Upper lobe of left lung (tissue), 6 donors: ENCODE measurements at places on chromosomes 3 and 15. TPM values are rescaled to one million over a fixed set of nuclear protein-coding genes. Genes with fewer than 3 reads are reported as not detected.

The KCNAB1 gene
- 0.79 TPM for total RNA-seq

The PLS1 gene
- total RNA-seq, result 52.3 TPM

The UMPS gene
- 24.6 TPM for total RNA-seq

The GREM1 gene
- total RNA-seq, result not detected

The GPR87 gene
- not detected for total RNA-seq

The LRRC49 gene
- total RNA-seq, result 18.9 TPM
